ENCODE measurements at places on chromosomes 3 and 15.

GRCh38 chr15:41892621-41893421 is 1.0 kb downstream of the SPTBN5 start:
- DNase-seq = no peak

DNA sequence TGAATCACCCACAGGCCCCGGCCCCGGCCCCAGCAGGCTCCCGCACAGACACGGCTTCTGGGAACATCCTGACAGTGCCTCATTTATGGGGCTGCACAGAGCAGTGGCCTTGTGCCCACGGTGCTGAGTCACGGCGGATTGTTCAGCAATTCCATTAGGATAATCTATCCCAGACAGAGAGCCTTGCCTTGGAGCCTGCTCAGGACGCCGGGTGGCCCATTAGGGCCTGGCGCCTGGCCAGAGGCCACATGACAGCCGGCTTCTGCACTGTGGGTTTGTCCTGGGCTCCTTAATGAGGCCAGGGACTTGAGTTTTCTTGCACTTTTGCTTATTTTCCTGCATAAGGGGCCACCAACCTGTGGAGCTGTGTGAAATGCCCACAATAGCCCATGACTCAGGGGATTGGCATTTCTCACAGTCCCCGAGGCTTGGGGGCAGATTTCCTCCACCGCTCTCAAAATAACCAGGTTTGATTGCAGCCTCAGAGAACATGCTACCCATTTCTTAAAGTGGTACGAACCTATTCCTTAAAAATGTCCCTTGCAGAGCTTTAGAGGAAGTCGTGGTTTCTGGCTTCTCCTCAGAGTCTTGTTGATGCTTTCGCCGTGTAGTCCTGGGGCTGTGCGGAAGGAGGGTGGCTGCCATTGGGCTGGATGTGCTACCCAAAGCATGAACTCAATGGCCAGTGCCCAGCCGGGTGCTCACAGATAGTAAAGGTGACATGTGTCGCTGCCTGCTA is 19.0 kb downstream of the SYNM start:
- peak; percentile 84 for DNase-seq

DNA sequence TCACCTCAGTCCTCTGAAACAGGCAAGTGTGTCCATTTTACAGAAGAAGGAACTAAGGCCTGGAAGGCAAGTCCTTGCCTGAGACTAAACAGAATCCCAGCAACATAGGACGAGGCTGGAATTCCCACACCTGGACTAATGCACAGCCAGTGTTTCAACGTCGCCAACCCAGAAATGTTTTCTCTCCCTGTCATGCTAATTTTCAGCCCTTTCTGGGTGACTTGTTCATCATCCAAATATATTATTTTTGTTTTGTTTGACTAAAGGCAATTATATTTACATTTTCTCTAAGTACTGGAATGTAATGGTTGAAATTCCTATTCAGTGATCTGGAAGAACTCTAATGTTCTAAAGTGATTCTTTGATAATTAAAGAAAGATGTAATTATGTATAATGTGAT is 51.8 kb downstream of the BTD start:
- no peak for DNase-seq

DNA sequence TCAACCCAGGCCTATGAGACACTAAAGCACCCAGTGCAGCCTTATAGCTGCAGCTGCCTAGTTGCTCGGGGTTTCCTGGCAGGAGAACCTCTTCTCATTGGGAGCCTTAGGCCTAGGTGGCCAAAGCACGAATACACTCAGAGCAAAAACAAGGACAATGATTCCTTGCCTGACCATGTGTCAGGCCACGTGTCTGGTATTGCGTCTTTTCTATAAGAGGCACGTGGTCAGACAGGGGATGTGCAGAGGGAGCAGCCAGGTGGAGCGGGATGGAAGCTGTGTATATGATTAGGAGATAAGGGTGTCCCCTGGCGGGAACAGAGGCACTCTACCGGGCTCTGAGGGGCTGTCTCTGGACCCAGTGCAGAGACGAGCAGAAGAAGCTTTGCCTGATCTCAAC is 26.4 kb downstream of the SLC22A14 start:
- no peak for DNase-seq

GRCh38 chr3:108096532-108097321 is 5.9 kb upstream of the CD47 start:
- peak; percentile 69 for DNase-seq

- DNase-seq = no peak
Observed at GRCh38 chr15:69876064-69876940, 221.4 kb downstream of the TLE3 start.

DNA sequence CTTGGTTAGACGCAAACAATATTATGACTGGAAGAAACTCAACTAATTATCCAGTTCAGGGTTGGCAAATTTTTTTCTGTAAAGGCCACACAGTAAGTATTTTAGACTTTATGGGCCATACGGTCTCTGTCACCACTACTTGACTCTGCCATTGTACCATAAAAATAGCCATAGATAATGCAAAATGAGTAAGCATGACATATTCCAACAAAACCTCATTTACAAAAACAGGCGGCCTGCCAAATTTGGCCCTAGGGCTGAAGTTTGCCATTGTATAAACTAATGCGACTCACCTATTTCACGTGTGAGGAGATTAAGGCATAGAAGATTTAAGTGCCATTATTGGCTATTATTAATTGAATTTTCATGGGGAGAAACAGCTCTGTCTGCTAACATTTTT is 116.8 kb upstream of the CNTN6 start:
- no peak for DNase-seq

GRCh38 chr15:87799428-87799827 is 457.1 kb downstream of the NTRK3 start:
- DNase-seq = no peak

- DNase-seq = peak; percentile 14
Observed at GRCh38 chr15:88874684-88875083, 20.7 kb downstream of the HAPLN3 start.

GRCh38 chr3:134374105-134374790 is at the start of gene AMOTL2:
TSS of gene AMOTL2 (minus strand) at chr3:134374447. CDS start at chr3:134371433, 3,014 bp downstream.
- DNase-seq = peak; percentile 91

DNA sequence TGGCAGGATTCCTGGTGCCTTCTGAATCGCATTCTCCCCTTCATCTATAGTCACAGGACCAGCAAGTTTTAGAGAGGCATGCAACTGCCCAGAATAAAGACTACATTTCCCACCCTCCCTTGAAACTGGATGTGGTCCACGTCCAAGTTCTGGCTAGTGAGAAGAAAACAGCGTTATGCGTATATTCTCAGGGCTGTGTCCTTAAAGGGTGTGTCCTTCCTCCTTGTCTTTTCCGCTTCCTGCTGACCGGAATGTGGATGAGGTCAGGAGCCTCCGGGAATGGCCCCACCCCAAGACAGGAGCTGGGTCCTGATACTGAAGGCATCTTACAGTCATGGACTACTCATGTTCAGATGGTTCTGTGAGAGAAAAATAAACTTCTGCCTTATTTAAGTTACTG is 20.2 kb downstream of the CHST2 start:
- DNase-seq = no peak

All from WERI-Rb-1 (cell line).